ENCODE measurements at places on chromosomes 4 and X.
A peak's percentile ranks its signal among the peaks of the same experiment; 100 is the strongest.

- no peak for DNase-seq
These were observed 237.3 kb downstream of the USP46 start for GRCh38 chr4:52421811-52422213.

GRCh38 chrX:150303386-150304097, 59.6 kb upstream of the MAMLD1 start:
- DNase-seq = no peak

DNA sequence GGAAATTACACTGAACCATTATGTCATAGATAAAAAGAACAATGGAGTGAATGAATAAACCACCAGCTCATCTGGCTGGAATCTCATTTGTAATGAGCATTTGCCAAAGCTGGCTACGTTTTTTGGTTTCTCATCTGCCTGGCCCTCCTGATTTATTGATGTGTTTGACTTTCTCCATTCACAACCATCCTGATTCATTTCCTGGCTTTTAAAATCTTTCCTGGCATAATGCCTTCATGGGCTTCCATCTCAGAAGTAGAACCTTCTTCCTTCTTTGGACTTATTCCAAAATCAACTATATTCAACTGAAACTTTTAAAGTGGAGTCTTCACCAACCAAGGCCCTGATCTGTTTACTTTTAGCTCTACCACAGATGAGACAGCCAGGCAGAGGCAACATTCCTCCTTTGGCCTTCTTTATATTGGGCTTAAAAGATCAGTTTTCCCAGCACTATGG, 36.0 kb upstream of the ARSJ start:
- no peak for DNase-seq

DNA sequence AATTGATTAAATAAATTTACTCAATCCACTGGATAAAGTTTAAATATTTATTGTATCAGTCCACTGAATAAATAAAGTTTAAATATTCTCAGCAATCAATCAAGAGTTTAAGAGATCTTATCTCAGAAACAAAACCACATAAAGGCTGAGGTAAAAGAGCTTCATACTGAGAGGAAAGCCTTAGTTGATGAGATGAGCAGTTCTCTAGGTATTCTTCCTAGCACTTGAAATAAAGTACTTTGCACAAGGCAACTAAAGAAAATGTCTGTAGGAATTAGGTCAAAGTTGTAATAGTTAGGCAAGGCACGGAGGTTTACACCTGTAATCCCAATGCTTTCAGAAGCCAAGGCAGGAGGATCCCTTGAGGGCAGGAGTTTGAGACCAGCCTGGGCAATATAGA, 63.5 kb downstream of the UCHL1 start:
- no peak for DNase-seq

DNA sequence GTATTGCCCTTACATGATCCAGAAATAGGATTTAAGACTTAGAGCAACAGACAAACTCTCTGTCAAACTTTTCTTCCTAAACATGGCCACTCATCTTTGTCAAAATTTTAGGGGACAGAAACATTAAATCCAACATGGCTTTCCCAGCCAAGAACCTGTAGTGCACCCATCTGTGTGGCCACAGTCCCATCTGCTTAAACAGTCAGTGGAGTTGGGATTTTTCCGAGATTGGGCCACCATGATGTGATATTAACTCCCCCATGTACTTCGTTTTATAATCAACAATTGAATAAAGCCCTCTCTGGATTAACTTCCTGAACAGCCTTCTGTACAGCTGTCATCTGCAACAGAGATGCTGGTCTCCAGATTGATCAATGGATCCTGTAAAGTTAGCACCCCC, 28.9 kb downstream of the TMEM144 start:
- DNase-seq = no peak

- DNase-seq = no peak
These were observed 30.9 kb upstream of the LGI2 start for GRCh38 chr4:25061602-25062001.

DNA sequence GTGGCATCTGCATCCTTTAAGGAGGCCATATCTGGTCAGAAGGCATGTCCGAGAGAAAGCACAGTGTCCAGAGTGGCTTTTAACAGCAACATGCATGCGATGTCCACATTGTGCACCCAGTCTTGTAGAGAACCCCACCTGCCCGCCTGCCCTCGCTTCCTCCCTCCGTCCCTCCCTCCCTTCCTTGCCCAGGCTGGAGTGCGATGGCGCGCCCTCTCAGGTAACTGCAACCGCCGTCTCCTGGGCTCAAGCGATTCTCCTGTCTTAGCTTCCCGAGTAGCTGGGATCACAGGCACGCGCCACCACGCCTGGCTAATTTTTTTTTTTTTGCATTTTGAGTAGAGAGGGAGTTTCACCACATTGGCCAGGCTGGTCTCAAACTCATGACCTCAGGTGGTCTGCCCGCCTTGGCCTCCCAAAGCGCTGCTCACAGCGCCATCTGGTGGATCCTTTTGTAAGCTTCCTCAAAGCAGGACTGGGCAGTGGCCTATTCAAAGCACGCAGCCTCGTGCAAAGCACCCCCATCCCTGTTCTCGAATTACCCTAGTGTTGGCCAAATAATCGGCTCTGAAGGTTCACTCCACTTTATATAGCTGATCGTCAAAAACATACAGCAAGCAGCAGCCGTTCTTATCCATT, 15.0 kb downstream of the BRCC3 start:
- peak; percentile 8 for DNase-seq

- DNase-seq = no peak
These were observed 142.7 kb downstream of the NPNT start for GRCh38 chr4:106038012-106038411.

- peak; percentile 83 for DNase-seq
These were observed 57.9 kb downstream of the CLDN22 start for GRCh38 chr4:183261953-183262775.

DNA sequence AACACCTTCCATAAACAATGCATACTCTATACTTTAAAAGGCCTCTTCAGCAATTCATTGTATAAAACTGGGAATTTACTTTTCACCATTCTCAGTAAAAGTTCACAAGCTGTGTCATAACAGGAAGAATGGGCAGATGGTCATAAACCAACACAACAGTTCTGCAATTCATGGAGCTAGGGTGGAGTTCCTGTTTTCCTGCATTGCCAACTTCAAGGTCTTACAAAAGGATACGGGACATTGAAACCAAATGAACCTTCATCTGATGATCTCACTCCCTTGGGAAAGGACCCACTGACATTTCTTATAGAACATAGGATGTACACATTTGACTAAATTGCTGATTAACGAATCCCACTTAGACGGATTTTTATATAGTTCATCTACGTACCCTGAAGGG, 4.1 kb downstream of the KDR start:
- DNase-seq = no peak

- no peak for DNase-seq
These were observed 723 bp downstream of the NKX6-1 start for GRCh38 chr4:84498203-84498934.

DNA sequence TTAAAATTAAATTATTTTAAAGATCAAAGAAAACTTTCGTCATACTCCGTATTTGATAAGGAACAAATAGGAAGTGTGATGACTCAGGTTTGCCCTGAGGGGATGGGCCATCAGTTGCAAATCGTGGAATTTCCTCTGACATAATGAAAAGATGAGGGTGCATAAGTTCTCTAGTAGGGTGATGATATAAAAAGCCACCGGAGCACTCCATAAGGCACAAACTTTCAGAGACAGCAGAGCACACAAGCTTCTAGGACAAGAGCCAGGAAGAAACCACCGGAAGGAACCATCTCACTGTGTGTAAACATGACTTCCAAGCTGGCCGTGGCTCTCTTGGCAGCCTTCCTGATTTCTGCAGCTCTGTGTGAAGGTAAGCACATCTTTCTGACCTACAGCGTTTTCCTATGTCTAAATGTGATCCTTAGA, at the start of gene CXCL8:
TSS of gene CXCL8 (plus strand) at position 217 of the 426 bp plus-strand sequence. CDS start at position 307, 90 bp downstream.
- DNase-seq = peak; percentile 35

GRCh38 chrX:93120805-93121204, 552.6 kb downstream of the NAP1L3 start:
- DNase-seq = no peak

Measured in small intestine (tissue), 16 donors.